ENCODE measurements at places on chromosomes 1 and 21.

DNA sequence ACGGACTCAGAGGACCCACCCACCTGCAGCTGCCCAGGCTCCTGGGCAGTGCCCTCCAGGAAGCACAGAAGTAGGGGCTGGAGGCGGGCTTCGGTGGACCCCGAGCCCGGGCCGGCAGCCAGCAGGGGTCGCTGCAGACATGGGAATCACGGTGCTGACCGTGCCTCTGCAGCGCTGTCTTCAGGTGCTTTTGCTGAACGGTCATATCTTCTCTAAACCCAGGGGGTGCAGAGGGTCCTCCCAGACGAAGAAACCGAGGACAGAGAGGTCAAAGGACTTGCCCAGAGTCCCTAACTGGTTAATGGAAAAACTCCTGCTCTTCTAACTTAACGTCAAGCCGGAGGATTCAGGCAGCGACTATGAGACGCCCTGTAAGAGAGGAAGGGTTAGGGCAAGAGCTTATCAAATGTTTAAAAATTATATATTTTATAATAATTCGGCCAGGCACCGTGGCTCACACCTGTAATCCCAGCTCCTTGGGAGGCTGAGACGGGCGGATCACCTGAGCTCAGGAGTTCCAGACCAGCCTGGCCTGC is 21.5 kb upstream of the LEFTY2 start:
- DNase-seq = peak; percentile 77

GRCh38 chr1:232319072-232319471 is 310.9 kb downstream of the SIPA1L2 start:
- DNase-seq = no peak

- no peak for DNase-seq
Measured at GRCh38 chr1:88134983-88135921, 548.8 kb upstream of the PKN2 start.

- DNase-seq = no peak
Measured at GRCh38 chr21:35711661-35712060, 348.7 kb downstream of the SETD4 start.

DNA sequence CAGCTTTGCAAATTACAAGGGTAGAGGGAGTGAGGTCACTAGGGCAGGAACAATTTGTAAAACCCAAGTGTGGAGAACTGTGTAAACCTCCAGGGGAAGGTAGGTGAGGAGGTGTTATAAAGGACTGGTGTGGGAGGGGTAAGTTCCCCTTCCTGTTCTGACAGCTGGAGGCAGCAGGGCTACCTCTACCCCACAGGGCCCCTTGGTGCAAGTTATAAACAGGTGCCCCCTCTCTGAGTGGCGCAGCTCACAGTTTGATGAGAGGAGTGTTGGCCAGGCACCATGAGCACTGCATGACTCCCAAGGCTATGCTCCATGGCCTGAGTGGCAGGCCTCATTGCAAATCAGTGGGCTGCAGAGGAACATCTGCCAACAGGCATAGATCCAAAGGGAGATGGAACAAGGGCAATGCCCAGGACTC is 41.0 kb downstream of the MFSD2A start:
- no peak for DNase-seq

- DNase-seq = no peak
Measured at GRCh38 chr1:147853391-147853790, 49.2 kb upstream of the GJA8 start.

GRCh38 chr1:55524006-55524405 is 308.8 kb upstream of the USP24 start:
- DNase-seq = no peak

DNA sequence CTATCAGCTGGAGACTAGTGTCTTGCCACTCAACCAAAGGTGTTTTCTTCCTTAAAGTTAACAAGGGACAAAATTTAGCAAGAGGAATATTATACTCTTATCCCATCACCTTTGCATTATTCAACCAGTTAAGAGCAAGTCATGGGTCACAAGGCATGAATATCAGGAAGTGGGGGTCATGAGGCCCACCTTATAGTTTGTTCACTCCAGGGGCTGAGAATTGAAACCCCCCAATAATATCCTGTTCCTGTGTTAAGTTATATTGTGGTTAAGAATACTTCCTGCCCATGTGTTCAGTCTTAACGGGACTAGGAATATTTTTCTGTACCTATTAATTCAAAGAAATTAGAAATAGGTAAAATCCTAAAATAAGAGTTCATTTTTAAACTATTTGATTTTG is 239.7 kb downstream of the S1PR1 start:
- no peak for DNase-seq

DNA sequence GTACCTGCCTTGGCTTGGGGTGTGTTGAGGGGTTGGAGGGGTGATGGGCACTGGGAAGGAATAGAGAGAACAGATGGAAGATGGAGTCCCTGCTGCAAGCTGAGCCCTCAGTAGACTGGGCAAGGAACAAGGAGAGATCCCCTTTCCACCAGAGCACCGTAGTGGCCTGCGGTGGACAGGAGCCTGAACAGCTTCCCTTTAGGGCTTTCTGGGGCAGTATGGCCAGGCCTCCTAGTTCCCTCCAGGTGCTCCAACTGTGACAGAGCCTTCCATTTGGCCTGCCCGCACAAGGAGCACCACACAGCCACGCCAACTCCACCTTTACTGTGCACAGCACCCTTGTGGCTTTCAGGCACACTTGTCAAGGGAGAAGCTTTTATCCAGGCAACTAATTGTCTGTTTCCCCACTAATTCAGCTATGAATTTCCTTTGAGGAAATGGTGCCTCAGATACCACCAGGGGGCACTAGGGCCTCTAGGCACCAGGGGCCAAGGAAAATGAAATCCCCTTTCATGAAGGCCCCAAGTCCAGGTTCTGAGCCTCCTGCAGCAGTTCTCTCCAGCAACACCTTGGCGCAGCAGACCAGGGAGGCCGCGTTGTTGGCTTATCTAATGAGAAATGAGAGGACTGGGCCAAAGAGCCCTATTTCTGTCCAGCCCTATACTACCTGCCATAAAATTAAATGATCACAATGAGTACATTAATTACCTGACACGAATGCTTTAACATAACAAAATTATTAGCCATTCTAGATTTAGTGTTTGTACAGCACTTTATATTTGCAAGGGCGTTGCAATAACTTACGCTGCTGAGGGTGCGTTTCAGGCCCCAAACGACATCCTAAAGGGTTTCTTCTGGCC is 23.1 kb upstream of the ERI3 start:
- peak; percentile 67 for DNase-seq

DNA sequence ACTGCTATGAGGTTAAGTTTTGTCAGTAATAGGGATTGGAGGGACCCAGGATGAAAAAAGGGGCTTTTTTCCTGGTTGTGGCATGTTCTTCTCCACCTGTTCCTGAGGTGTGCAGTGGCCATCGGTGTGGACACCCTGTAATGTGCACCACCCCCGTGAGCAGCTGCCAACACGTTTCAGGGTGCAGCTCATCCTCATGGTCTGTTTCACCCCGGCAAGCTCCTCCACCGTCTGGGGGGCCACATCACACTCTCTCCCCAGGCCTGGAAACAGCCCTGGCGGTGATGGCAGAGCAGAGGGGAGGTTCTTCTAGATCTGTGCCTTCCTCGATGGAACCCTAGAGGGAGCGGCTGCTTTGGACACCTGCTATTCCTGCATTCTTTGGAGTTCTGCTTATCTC is 435.4 kb downstream of the MATN1 start:
- no peak for DNase-seq

GRCh38 chr1:31529999-31530684 is 46.2 kb upstream of the TINAGL1 start:
- DNase-seq = no peak

DNA sequence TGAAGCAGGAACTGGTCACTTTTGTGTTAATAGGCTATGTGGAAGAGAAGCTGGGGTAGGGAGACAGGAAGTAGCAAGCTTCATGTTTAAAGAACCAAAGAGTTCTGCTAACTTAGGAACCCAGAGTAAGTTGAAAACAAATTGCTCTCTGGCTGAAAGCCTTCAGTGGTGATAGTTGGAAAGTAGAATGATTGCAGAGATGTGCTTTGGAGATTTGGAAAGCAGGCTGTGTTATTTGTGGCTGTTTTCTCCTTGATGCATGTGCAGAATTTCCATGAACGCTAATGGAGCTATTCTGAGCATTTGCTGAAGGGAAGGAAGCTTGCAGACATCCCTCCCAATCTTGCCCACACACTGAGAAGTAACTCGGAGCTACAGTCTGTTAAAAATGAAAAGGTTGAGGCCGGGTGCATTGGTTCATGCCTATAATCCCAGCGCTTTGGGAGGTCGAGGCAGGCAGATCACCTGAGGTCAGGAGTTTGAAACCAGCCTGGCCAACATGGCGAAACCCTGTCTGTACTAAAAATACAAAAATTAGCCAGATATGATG is 45.7 kb downstream of the TCEANC2 start:
- no peak for DNase-seq

GRCh38 chr1:109632671-109633346 is 13.2 kb downstream of the AMPD2 start:
- DNase-seq = no peak

All from HuH-7 (cell line).